ENCODE measurements at places on chromosomes 3 and 15.

GRCh38 chr15:60797444-60798040 is 318.6 kb upstream of the ICE2 start:
- no peak for DNase-seq

GRCh38 chr15:64731805-64732151 is 43.6 kb downstream of the RBPMS2 start:
- no peak for DNase-seq

GRCh38 chr3:117346901-117347300 is 637.3 kb downstream of the TUSC7 start:
- DNase-seq = no peak

DNA sequence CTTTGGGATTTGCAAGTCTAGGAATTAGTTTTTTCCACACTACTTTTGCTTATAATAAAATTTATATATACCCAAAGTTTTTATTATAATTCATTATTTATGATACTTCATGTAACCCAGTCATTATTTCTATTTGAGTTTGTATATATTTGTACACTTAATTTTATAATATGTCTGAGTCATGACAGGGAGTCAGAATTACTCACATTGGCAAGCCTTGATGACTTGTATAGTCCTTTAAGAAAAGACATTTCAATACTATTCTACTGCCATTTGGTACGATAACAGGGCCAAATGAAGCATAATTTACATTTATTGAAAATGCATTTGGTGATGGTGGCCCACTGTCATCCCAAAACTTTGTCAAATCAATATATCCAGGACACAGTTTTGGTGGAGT is 95.9 kb upstream of the UNC13C start:
- no peak for DNase-seq

GRCh38 chr3:25460751-25461150 is 32.7 kb downstream of the RARB start:
- DNase-seq = no peak

DNA sequence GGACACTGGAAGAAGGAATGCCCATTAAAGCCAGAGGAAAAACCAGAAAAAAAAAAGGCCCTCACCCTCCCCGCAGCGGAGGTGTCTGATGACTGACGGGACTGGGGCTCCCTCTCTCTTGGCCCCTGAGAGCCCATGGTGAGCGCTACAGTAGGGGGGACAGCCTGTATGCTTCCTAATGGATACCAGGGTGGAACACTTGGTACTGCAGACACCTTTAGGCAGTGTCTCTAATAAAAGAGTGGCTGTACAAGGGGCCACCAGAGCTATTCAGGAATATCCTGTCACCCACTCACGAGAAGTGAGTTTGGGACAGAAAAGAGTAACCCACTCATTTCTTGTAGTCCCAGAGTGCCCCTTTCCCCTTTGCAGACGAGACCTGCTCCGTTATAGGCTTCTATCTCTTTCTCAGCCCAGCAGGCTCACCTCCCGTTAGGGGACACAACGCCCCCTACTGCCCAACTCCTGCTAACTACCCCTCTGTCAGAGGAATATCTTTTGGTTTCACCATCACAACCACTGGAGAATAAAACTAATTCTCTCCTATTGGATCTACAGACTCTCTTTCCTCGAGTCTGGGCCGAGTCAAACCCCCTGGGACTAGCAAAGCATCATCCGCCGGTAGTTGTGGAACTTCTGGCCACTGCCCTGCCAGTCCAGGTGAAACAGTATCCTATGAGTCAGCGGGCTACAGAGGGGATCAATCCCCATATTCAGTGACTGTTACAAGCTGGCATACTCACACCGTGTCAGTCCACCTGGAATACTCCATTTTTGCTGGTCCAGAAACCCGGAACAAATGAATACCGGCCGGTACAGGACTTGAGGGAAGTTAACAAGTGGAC is 40.8 kb downstream of the ZBTB11 start:
- DNase-seq = peak; percentile 79

DNA sequence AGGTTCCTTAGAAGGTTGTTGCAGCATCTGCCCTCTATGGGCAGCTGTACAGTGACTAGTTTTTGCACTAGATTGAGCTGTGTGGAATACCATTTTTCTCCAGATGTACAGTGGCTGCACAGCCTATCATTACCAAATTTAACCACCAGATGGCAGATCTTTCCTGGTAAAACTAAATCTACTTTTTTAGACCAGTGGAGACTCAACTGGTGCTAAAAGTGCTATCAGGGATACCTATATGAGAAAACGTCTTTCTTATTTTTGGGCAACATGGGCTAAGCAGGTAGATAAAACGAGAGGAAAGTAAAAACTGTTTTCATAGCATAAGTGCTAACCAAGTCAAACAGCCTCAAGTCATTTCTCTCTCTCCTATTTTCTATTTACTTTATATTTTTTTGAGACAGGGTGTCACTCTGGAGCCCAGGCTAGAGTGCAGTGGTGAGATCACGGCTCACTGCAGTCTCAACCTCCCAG is 21.2 kb downstream of the IGSF10 start:
- DNase-seq = no peak
